Immature natural killer cell (primary cell): ENCODE measurements at places on chromosomes 11 and 22.

GRCh38 chr11:125376117-125376516 is 119.9 kb downstream of the FEZ1 start:
- DNase-seq, result no peak

DNA sequence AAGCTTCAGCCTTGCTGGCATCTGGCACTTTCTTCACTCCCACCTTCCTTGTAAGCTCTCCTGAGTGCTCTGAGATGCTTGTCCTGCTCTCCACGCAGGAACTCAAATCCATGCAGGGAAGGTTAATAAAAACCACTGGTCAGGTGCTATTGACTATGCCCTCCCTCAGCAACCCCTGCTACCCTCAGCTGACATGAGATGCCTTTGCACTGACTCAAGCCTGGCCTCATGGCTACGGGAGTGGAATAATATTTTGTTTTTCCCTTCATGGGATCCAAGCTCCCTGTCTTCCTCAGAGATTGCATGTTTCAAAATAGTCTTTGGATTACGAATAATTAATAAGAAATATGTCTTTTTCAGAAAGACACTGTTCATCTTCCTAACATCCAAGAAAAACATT is 31.7 kb upstream of the ABCC8 start:
- DNase-seq, result no peak

GRCh38 chr22:27372364-27372763 is 429.2 kb downstream of the MN1 start:
- no peak for DNase-seq

DNA sequence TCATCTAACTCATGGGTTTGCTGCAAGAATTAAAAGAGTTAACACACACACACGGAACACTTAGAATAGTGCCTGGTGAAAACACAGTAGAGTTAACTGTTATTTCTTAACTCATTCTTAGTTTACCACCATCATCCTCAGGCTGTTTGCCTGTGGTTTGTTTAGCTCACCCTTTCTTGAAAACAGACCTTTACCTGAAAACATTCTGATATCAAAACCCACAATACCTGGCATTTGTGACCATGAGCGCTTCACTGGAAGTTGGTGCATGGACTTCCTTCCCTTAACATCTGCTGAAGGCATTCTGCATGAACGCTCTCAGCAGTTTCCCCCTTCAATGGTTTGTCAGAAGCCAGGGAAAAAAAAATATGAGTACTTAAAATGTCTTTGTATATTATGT is 256.0 kb downstream of the ETS1 start:
- no peak for DNase-seq

DNA sequence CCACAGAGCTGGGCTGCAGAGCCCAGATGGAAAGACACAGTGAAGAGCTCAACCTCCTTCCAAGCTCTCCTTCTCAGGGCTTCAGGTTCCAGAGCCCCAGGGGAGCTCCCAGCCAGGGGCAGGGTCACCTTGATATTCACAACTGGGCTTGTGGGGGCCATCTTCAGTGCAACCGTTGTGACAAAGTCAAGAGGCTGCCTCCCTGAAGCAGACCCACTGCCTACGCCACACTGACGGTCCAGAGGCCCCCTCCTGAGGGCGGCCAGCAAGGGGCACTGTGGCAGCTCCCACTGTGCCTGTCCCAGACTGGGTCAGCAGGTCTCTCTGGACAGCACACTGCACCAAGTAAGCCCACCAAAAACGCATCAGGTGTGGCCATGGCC is 84.1 kb downstream of the DGCR2 start:
- DNase-seq, result no peak

DNA sequence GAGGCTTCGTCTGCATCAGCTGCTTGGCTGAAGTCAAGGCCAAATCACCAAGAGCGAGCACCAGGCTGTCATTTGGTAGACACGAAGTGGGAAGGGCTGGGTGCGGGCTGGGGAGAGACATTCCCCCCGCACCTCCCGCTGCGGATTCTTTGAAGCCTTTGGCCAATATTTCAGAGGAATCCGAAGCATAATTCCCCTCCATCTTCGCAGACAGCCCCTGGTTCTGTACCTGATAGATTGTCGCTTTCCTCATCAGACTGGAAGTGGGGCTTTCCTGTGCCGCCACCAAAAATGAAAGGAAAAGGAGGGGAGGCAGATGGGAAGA is 15.3 kb downstream of the BLID start:
- no peak for DNase-seq

DNA sequence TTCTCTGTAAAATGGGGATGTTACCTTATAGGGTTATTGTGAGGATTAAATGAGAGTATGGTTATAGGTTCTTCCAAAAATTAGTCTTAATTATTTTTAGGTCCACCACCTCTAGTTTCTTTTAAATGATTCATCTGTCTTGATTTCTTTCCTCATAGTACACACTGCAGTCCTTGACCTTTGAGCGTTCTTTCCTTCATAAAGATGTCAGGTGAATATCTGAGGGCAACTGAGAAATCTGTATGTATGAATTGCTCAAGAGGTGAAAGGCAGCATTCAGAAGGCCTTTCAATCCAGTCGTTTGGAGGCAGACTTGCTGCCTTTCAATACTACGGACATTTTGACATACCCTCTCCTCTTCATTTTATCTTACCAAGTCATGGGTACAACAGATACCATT is 380.7 kb downstream of the INSC start:
- DNase-seq, result no peak

GRCh38 chr22:39871008-39871798 is 22.4 kb downstream of the ENTHD1 start:
- no peak for DNase-seq

DNA sequence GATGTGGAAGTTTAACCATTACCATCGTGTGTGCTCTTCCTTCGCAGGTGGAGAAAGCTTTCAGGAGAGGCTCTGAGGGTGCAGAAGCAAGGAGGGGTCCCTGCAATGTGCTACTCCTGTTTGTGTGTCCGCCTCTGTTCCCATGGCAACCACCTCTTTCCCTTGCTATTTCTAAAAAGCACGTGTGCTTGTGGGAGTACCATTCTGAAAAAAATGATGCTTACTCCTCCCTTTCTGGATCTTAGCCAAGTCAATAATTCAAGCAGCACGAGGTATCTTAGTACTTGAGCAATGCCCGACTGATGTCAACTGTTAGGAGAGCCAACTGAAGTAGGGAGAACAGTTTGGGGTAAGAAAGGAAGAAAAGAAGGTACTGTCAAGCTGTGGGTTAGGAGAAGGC is 628.7 kb downstream of the NTM start:
- no peak for DNase-seq

- no peak for DNase-seq
Measured at GRCh38 chr11:35427071-35427470, 7.7 kb upstream of the SLC1A2 start.

- DNase-seq, result no peak
Measured at GRCh38 chr22:49514211-49514610, 313.5 kb downstream of the BRD1 start.

DNA sequence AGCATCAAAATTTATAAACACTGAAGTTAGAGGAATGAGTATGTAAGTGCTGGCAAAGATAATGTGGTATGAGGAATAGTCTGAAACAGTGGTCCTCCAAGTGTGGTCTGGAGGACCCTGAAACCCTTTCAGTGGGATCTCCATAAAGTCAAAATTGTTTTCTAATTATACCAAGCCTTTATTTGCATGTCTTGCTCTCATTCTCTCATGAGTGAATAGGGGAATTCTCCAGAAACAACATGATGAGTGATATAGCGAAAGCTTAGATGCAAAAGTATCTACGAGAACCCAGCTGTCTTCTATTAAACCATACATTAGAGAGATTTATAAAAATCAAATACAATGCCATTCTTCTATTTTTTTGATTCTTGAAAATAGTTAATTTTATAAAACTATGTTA is 145.0 kb upstream of the RAG2 start:
- no peak for DNase-seq

DNA sequence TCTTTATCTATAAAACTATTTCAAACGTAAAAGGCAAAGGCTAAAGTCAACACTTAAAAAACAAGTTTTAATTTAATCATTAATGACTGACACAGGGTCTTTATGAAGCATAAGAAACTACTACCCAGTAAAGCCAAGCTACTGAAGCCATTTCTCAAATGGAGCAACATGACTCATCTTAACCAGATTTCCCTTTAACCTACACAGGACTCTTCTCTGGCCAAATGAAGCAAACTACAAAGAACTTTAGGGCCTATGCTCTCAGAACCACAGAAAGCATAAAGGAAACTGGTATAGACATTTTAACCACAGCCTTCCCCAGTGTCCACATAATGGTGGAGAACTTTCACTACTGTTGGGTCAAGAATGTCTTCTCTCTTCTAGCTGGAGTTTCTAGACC is 34.7 kb downstream of the ALG9 start:
- no peak for DNase-seq

GRCh38 chr11:57514538-57515331 is 767 bp downstream of the SLC43A1 start:
- peak; percentile 58 for DNase-seq

DNA sequence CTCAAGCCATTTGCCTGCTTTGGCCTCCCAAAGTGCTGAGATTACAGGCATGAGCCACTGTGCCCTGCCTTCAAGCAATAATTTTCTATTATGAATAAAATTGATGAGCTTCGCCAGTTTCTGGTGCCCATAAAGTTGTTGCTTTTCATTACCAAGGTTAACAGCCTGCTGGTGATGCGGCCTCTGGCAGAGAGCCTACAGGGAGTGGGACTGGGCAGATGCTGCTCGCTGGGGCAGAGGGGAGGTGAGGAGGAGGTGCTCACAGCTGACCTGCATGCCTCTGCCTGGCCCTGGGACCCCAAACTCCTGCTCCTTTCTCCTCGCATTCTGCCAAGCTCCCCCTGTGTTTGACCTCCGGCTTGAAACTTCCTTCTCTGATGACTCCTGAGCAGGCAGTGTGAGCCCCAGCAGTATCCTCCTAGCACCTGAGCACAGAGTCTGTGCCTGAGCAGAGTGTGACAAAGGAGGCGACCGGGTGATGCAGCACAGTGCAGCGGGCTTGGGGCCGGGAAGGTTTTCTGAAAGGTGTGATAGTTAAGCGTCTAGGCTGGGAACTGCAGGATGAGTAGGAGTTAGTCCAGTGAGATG is 56.1 kb upstream of the B3GAT1 start:
- no peak for DNase-seq

- DNase-seq, result no peak
Measured at GRCh38 chr11:57622263-57622662, 24.8 kb downstream of the SERPING1 start.

GRCh38 chr11:130890039-130890745 is 26.1 kb downstream of the SNX19 start:
- DNase-seq, result no peak

DNA sequence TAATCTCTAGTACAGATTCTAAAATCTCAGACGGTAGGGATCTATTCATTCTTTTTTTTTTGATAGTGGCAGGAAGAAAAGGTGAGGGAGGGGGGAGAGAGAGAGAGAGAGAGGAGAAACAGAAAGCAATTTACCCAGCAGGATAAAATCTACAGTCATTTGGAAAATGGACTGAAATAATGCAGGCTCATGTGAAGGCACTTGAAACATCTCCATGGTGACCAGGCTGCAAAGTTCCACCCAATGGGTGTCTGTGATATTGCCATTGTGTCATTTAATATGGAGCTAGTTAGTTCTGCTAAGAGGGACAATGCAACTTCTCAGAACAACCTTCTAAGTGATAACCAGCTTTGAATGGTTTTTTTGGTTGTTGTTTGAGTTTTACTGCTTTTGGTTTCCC is 165.2 kb upstream of the RAG2 start:
- no peak for DNase-seq

- no peak for DNase-seq
Measured at GRCh38 chr11:98137437-98137836, 883.3 kb upstream of the CNTN5 start.

GRCh38 chr11:8265681-8266241 is 2.1 kb upstream of the LMO1 start:
- no peak for DNase-seq

DNA sequence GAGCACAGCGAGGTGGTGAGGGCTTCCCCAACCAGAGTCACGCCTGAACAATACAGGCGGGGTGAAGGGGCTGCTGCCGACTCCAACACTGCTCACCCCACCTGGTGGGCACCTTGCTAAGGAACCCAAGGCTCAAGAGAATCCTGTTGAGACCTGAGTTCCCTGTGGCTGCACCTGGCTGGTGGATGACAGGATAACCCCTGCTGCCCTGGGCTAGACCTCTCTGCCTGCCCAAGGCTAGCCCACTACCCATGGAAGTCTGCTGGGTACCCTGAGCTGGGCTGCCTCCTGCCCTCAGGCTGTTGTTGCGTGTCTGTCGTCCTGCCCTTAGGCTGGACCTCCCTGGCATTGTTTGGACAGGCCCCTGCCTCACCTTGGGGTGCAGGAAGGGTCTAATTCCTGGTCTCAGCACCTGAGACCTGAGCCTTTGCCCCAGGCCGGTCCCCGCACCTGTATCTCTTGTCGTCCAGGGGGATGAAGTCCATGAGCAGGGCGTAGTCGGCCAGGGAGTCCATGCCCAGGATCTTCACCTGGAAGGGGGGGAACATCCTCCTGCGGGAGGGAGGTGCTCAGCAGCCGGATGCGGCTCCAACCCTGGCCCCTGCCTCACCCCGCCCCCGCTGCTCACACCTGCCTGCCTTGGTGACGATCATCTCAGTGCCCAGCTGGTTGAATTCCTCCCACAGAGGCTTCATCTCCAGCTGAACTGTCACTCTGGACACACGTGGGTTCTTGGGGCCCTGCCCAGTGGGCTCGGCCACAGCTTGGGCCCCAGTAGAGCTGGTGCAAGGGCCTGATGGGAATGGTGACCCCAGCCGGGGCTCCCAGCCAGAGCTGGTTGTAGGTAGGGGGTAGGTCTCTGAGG is 4.9 kb upstream of the NUDT8 start:
- DNase-seq, result no peak

GRCh38 chr11:25535467-25536272 is 796.3 kb upstream of the ANO3 start:
- DNase-seq, result no peak

DNA sequence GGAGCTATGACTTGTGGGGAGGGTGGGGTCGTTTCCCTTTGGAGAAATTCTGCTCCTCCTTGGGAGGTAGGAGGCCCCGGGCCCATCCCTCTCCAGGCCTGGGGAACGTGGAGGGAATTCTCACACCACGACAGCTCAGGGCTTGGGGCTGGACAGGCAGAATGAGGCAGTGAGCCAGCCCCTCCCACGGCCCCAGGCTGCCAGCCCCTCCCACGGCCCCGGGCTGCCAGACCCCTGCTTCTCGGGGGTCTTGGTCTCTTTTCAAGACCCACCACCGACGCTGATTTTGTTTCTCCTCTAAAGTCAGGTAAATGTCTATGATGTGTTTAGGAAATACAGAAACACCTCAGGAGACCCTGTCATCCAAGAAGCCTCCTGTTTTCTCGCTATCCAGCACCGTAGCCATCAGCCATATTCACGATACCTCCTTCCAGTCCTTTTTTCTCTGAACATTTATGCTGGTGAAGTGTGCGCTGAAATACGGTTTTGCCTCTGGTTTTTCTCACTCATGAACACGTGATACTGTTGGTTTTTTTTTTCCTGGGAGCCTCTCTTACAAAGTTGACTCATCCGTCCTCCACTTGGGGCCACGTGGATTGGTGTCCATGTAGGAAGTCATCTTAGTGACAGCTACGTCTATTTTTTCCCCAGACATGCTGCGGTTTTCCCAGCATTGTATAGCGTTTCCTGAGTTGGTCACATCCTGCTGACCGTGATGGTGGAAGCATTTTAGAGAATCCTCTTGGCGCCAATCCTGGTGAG is 1219.6 kb downstream of the BRD1 start:
- DNase-seq, result no peak

- DNase-seq, result no peak
Measured at GRCh38 chr11:48007677-48008076, 27.3 kb downstream of the PTPRJ start.
